ENCODE measurements at places on chromosomes 2 and 18. TPM values are rescaled to one million over a fixed set of nuclear protein-coding genes. Genes with fewer than 3 reads are reported as not detected.

The NAT8 gene
- polyA plus RNA-seq, result not detected

The DNAH6 gene
- polyA plus RNA-seq, result 0.53 TPM

The GAREM1 gene
- polyA plus RNA-seq, result 0.78 TPM

The ANKRD23 gene
- polyA plus RNA-seq, result 2.1 TPM

The VIT gene
- polyA plus RNA-seq, result not detected

The UGT1A10 gene
- not detected for polyA plus RNA-seq

The MAB21L4 gene
- not detected for polyA plus RNA-seq

The DYNAP gene
- polyA plus RNA-seq, result not detected

The LYPD1 gene
- not detected for polyA plus RNA-seq

The SALL3 gene
- polyA plus RNA-seq, result not detected

The PIEZO2 gene
- 14.2 TPM for polyA plus RNA-seq

The ALLC gene
- polyA plus RNA-seq, result not detected

The ELOA2 gene
- not detected for polyA plus RNA-seq

The RIT2 gene
- not detected for polyA plus RNA-seq

The CROCC2 gene
- polyA plus RNA-seq, result not detected

The GALR1 gene
- not detected for polyA plus RNA-seq

The CDH19 gene
- not detected for polyA plus RNA-seq

The TEX44 gene
- polyA plus RNA-seq, result not detected

The R3HDM1 gene
- 52.5 TPM for polyA plus RNA-seq

The SERPINB12 gene
- polyA plus RNA-seq, result not detected

The SNX17 gene
- polyA plus RNA-seq, result 121 TPM

The DES gene
- polyA plus RNA-seq, result not detected

The SCTR gene
- not detected for polyA plus RNA-seq

The ICOS gene
- polyA plus RNA-seq, result 0.68 TPM

The ZBTB7C gene
- not detected for polyA plus RNA-seq

The FOXD4L1 gene
- polyA plus RNA-seq, result not detected

The LRRC30 gene
- polyA plus RNA-seq, result not detected

The EN1 gene
- not detected for polyA plus RNA-seq

The CRYGC gene
- not detected for polyA plus RNA-seq

The CD8B2 gene
- not detected for polyA plus RNA-seq

The MIB1 gene
- 4.8 TPM for polyA plus RNA-seq

The GEN1 gene
- polyA plus RNA-seq, result 32.5 TPM

The NEB gene
- 0.50 TPM for polyA plus RNA-seq

The CNRIP1 gene
- polyA plus RNA-seq, result not detected

The REEP1 gene
- polyA plus RNA-seq, result 0.16 TPM

The HRH4 gene
- not detected for polyA plus RNA-seq

The DAW1 gene
- polyA plus RNA-seq, result not detected

The NYAP2 gene
- polyA plus RNA-seq, result not detected

The MAP2 gene
- not detected for polyA plus RNA-seq

The POTEI gene
- 0.03 TPM for polyA plus RNA-seq

The DAPL1 gene
- not detected for polyA plus RNA-seq

The KLHL41 gene
- polyA plus RNA-seq, result 0.15 TPM

The GPBAR1 gene
- 0.11 TPM for polyA plus RNA-seq

The MSTN gene
- not detected for polyA plus RNA-seq

All from GM12878 (cell line).